DMS53 (cell line): ENCODE measurements at places on chromosomes 13 and 19.
A peak's percentile ranks its signal among the peaks of the same experiment; 100 is the strongest.

DNA sequence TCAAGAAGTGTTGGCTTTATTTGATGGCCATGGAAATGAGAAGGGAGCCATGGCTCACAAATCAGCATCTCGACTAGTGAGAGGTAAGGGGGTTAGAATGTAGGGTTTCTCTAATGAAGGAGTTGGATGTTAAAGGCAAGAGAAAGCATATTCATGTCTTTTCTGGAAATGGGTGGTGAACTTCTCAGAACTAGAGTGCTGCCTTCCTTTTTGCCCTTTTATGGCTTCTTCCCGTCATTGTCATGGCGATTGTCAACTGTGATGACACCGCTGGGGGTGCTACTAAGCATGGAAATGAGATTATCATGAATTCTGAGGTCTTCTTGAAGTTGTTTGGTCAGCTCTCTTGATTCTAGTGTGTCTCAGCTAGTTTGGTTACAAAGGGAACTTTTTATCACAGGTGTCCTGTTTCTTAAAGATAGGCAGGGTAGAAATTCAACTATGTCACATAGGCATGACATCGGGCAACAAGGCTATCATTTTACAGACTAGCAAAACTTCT is 180.4 kb downstream of the LIG4 start:
- no peak for DNase-seq

DNA sequence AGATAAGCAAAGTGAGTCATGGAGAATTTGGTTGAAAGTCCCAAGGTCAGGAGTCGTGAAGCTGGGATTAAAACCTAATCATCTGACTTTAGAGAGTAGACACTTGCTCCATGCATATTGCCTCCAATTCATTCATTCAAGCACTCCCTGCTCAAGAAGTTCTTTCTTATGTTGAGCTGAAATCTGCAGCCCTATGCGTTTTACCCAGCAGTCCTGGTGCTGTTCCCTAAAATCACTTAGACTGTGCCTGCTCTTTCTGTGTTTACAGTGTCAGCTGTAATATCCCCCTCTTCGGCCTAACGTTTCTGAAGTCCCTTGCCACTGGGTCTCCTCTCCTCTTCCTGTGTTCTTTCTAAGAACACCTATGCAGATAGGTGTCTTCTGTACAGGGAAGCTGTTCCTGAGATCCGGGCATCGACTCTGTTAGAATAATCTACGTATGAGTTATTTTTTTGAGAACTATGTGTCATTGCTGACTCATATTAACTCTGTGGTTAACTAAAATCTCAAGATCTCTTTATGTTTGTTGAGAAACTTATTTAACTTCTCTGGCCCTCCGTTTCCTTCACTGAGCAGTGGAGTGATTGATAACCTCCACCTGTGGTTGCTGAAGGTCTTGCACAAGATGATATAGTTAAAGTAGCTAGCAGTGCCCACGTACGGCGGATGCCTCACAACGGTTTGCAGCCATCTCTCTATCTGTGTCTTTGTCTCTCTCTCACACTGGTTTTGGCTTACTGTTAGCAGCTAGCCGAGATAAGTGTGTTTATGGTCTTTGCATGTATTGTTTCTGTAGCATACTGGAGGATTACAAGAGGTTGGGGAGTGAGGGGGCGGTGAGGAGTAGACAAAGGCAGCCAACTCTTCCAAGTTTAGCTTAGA is 4.7 kb downstream of the ALOX5AP start:
- peak; percentile 15 for DNase-seq

DNA sequence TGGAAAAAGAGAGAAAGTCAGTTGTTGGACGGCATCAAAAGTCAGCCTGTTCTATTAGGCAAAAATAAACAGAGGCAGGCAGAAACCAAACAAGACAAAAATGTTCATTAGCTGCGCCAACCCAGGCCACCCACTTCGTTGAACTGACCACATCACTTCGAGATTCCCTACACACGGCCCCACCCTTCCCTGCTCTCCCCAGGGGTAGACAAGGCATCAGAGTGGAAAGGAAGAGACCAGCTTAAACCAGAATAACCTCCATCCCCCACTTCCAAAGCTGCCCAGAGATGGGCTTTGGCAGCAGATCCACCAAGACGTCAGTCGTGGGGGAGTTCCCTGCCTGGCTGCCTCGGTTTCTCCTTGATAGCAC is 204.6 kb upstream of the TSHZ3 start:
- DNase-seq: no peak

DNA sequence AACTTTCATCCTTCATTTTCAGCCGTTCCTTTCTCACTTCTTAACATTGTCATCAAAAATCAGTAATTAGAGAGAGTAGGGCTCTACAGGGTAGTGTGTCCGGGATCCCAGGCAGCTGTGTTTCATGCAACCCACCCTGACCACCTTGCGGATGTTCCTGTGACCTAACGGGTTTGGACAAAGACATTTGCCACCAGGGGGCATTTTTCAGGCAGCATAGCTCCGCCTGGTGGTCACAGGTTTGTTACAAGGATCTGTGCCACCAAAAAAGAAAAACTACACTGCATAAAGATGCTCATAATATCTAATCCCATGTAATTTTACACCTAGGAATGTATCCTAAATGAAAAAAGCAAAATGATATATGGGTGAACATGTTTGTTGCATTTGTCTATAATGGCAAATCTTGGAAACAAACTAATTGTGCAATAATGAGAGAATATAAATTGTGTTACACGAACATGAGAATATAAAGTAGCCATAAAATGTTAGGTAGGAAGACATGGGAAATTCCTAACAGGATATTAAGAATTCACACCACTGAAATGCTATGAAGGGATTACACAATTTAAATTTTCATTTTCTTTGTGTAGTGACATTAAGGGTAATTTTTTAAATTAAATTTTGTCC is 123.0 kb downstream of the SLC7A1 start:
- peak; percentile 79 for DNase-seq

DNA sequence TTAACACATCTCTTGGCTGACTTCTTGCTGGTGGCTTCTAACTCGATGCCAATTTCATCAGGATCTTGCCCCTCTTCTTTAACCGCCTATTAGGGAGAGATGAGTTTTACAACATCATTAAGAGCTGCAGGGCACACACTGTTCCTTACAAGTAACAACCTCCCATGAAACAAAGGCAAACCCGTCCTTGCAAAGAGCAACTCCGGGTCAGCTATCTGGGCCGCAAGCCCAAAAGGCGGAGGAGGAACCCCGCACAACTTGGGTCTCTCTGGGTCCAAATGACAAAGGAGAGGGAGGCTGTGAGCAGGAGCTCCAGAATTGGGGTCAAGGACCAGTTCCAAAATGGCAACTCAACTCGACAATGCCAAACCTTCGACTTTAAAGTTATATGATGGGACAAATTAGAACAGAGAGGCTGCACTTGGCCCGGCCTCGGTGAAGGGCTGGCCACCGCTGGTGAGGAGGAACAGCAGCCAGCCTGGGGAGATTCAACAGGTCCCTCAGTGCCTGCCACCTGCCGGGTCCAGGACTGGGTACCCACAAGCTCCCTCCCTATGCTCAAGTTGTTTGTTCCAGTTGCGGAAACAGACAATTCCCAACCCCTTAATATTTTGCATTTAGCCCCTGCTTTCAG is 1.1 kb downstream of the SAFB2 start:
- peak; percentile 29 for DNase-seq

DNA sequence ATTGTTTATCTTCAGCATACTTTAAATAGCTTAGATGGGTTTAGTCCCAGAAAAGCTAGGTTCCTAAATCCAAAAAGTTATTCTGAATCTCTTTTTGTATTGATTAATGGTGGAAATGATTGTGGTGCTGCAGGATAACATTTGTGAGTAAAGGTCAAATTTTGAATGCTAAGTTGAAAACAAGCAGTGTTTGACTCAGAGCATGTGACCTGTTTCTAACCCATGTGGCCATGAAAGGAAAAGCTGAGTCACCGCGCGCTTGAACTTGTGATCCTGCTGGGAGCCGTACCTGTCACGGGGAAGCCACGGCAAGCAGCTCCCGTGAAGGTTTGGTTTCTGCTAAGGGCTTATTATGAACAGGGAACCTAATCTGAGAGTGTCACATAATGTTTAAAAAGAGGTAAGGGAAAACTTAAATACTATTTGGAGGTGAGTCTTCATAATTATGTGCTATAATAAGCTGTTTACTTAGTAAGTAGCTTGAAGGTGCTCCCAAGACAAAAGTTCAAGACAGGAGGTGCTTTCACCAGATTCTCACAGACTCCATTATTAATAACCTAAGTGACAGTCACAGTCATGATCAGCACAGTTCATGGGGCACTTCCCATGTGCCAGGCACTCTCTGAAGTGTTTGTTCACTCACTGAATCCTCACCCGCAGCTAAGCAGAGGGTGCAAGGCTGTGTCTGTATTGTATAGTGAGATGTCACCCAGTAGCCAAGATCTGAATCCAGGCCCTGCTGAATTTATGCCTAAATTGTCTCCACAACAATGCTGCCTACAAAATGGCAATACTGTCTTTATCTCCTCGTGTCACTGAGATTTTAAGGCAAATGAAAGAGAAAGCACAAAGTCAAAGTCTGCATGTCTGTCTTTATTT is 286.5 kb downstream of the MYO16 start:
- peak; percentile 85 for DNase-seq

GRCh38 chr19:17949956-17950309 is 17.0 kb upstream of the KCNN1 start:
- peak; percentile 64 for DNase-seq

DNA sequence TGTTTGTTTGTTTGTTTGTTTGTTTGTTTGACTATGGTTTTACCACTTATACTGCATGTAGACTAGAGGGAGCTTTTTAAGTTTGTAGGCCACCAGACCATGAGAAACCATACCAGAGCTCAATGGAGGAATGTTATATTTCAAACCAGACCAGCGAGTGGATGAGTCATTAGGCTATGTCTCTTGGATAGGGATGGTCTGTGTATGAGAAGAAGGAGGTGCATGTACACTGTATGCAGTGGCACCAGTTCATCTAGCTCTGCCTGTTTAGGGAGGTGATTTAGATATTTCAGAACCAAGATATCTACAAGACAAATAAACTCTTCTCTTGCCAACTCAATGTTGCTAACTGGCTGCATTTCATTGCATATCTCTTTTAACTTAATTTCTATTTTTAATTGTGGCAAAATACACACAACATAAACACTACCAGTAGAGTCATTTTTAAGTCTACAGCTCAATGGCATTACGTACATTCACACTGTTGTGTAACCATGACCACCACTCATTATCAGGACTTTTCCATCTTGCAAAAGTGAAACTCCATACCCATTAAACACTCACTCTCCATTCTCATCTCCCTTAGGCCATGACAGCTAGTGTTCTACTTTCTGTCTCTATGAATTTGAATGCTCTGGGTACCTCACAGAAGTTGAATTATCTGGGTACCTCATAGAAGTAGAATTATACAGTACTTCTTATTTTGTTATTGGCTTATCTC is 29.2 kb downstream of the SYDE1 start:
- peak; percentile 22 for DNase-seq

- DNase-seq: no peak
Measured at GRCh38 chr13:20426766-20427448, 98.8 kb downstream of the CRYL1 start.

- no peak for DNase-seq
Measured at GRCh38 chr19:55112777-55113569, 4.5 kb downstream of the PPP1R12C start.

DNA sequence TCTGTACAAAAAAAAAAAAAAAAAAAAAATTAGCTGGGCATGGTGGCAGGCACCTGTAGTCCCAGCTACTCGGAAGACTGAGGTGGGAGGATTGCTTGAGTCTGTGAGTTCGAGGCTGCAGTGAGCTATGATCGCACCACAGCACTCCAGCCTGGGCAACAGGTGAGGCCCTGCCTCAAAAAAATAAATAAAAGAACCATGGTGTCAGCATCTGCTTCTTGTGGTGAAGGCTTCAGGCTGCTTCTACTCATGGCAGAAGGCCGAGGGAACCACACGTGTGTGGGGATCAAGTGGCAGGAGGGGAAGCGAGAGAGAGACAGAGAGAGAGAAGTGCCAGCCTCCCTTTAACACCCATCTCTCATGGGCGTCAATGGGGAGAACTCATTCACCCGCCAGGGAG is 13.5 kb downstream of the BCL3 start:
- DNase-seq: no peak

DNA sequence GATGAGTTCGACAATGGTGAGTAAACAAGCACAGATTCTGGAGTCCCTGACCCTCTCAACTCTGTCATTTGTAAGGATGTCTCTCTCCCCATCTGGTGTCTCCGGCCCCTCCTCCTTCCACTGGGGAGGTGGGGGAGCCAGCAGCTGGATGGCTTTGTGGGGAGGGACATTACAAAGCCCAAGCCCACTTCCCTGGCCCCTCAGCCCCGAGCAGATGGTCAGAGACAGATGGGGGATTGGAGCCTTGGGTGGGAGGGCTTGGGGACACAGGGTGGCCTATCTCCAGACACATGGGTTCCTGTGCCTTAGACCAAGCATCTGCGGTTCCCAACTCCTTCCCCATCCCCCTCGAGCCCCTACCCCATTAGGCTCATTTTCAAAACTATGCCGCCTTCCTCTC is 2.5 kb downstream of the TIMM50 start:
- no peak for DNase-seq

DNA sequence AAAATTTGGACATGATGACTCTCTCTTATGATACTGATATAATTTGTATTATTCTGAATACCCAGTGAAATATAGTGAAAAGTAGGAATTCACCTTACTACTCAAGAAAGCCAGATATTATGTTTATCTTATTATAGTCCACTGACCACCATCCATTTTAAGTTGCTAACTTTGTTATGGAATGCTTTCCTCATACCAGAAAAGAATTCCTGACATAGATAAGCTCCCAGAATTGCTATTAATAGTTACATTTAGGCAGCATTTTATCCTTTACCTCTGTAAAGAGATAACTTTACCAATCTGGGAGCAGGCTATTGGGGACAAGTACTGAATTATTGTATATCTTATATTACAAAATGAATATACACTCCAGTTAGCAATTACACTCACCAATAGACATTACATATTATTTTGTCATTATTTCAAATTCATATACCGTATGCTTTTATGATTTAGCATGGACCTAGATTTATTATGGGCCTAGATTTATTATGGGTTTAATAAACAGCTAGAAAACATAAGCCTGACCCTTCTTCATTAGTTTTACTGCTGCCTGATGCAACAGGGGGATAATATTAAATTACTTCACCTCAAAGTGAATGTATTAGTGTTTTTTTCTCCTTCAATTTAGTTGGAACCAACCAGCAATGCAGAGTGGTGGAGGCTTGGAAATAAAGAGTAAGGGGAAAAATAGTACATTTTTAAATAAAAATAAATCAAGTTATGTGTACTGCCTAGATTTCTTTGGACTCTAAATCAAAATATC is 1886.1 kb downstream of the PCDH9 start:
- no peak for DNase-seq

DNA sequence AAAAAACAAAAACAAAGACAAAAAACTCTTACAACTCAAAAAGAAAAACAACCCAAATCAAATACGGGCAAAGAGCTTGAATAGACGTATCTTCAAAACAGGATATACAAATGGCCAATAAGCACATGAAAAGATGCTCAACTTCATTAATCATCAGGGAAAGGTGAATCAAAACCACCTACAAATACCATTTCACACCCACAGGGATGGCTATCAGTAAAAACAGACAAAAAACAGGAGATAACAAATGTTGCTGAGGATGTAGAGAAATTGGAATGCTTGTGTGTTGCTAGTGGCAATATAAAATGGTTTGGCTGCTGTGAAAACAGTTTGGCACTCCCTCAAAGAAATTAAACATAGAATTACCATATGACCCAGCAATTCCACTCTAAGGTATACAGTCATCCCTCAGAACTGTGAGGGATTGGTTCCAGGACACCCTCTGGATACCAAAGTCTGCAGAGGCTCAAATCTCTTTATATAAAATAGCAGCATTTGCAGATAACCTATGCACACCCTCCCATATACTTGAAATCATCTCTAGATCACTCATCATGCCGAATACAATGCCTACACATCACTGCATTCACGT is 29.7 kb downstream of the MLLT1 start:
- DNase-seq: no peak

- DNase-seq: no peak
Measured at GRCh38 chr13:112842931-112843391, 126.1 kb upstream of the MCF2L start.
